ENCODE measurements at places on chromosomes 3 and 15.

- DNase-seq: no peak
- no peaks in the 10 kb centered on the region for H3K27me3 ChIP-seq
- H3K4me3 ChIP-seq: no peak overlapping the region
- H3K36me3 ChIP-seq: no peaks in the 10 kb centered on the region
These were observed 7.1 kb downstream of the LRRK1 start for GRCh38 chr15:100926258-100926657.

GRCh38 chr3:16978234-16978920, 93.6 kb downstream of the PLCL2 start:
- H3K27me3 ChIP-seq: no peaks in the 10 kb centered on the region
- H3K27ac ChIP-seq: no peak overlapping the region
- H3K36me3 ChIP-seq: no peaks in the 10 kb centered on the region
- H3K4me1 ChIP-seq: no peaks in the 10 kb centered on the region

GRCh38 chr3:172666181-172666872, 44.5 kb downstream of the NCEH1 start:
- H3K27me3 ChIP-seq: no peaks in the 10 kb centered on the region
- H3K4me3 ChIP-seq: no peak overlapping the region
- DNase-seq: no peak
- H3K27ac ChIP-seq: no peak overlapping the region

DNA sequence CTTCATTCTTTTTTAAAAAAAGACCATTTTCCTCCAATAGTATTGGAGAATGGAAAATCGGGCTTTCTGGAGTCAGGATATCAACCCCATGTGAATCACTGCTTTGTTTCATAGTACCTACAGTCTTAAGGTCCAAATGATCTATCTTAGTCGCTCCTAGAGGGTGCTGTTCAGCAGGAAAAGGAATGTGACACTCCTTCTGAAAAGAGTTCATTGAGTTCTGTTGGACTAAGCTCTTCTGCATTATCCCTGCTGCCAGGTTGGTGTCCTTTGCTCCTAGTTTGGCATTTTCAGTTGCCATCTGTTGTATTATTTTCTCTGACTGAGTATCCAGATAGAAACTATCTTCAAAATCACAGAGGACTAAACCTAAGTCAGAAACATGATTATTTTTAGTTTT, 57.2 kb downstream of the POLQ start:
- no peak overlapping the region for H3K27ac ChIP-seq
- H3K4me1 ChIP-seq: no peaks in the 10 kb centered on the region
- no peaks in the 10 kb centered on the region for H3K27me3 ChIP-seq
- H3K36me3 ChIP-seq: no peaks in the 10 kb centered on the region

DNA sequence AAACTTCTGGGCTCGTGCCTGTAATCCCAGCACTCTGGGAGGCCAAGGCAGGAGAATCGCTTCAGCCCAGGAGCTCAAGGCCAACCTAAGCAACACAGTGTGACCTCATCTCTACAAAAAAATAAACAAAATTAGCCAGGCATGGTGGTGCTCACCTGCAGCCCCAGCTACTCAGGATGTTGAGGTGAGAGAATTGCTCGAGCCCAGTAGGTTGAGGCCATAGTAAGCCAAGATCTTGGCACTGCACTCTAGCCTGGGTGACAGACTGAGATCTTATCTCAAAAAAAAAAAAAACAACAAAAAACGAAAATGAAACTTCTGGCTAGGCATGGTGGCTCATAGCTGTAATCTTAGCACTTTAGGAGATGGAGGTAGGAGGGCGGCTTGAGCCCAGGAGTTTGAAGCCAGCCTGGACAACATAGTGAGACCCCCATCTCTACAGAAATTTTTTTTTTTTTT, 53.7 kb downstream of the PIK3CB start:
- H3K27ac ChIP-seq: peak overlapping the region; percentile 74
- H3K4me1 ChIP-seq: peaks cover 10% of the 10 kb centered on the region
- DNase-seq: peak; percentile 58

DNA sequence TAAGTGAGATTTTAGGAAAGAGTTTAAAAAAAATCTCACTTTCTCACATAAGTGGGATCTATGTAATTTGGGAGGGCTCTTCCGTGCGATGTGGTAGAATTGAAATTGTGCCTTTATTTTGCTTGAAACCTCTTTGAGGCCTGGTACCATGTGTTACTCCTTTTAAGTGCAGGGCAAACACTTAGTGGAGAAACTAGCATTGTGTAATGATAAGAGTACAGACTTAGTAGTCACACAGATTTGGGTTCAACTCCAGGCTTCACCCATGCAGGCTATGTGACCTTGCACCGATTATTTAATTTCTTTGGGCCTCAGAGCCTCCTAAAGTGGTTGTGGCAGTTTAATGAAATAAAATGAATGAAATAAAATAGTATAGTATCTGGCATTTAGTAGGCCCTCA, 2.4 kb downstream of the PSMA4 start:
- no peak overlapping the region for H3K27ac ChIP-seq
- H3K4me3 ChIP-seq: no peak overlapping the region
- no peaks in the 10 kb centered on the region for H3K27me3 ChIP-seq
- H3K36me3 ChIP-seq: peaks cover 41% of the 10 kb centered on the region

- no peak for DNase-seq
- no peaks in the 10 kb centered on the region for H3K36me3 ChIP-seq
- no peaks in the 10 kb centered on the region for H3K4me1 ChIP-seq
- no peaks in the 10 kb centered on the region for H3K27me3 ChIP-seq
- H3K4me3 ChIP-seq: no peak overlapping the region
- H3K27ac ChIP-seq: no peak overlapping the region
These were observed 380.7 kb downstream of the EPHB1 start for GRCh38 chr3:135175728-135176277.

DNA sequence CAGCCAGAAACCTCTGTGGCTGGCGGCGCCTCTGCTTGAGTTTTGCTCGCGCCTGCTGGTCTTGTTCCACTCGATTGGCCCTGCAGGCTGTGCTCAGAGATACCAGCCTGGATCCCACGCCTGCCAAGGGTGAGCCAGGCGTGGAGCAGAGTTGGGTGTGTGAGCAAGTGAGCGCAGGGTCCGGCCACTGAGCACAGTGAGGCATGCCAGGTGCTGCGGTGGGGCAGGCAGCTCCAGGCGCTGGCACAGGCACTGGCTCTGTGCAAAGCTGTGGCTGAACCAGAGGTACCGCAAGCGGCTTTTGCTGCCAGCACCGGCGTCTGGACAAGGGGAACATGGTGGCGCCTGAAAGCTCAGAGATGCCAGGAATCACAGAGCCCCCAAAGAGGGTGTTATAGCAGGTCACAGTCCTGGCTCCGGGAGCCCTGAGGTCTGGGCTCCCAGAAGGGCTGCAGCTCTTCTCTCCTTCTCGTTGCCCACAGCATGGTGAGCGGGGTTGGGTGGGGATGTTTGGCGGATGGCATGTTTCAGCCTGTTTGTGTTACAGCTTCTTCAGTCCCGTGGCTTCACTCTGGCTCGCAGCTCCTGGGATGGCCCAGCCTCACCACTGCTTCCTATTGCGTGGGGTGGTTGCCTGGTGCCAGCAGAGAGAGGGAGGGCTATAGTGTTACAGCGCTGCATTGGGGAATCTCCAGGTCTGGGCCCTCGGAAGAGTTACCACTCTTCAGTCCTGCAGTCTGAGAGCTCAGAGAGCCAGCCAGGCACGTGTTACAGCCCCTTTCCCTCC, 73.9 kb downstream of the NR1D2 start:
- DNase-seq: no peak
- no peak overlapping the region for H3K27ac ChIP-seq
- no peak overlapping the region for H3K4me3 ChIP-seq
- no peaks in the 10 kb centered on the region for H3K4me1 ChIP-seq
